ENCODE measurements at places on chromosomes 1 and 21.

DNA sequence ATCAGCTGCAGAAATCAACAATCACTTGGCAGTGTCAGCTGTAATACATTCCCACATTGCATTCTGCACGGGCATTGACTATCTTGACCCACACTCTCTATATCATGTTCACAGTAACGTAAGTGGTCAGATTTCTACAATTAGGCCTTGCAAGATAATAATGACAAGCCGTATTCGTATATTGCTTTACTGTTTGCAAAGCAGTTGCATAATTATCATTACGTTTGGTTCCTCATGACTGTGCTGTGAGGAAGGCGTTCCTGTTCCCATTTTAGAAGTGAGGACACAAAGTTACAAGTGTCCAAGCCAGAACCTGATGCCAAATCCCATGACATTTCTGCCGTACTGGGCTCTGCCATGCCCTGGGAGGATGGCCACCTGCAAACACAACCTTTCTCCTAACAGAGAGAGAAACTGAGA is 53.5 kb upstream of the TARBP1 start:
- peak; percentile 85 for DNase-seq

DNA sequence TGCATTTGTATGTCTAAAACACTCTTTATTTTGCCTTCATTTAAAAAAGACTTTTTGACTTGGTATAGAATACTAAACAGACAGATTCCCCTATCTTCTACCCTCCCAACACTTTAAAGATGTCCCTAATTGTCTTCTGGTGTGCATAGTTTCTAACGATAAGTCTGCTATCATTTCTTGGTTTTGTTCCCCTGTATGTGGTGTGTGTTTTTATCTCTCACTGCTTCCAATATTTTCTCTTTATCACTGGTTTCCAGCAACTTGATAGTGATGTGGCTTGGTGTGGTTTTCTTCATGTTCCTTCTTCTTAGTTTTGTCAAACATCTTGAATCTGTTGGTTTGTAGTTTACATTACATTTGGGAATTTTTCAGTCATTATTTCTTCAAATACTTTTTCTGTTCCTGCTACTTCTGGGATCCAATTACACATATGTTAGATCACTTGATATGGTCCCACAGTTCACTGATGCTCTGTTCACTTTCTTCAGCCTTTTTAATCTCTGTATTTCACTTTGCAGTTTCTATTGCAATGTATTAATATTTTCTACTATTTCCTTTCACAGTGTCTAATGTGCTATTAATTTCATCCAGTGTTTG is 23.2 kb downstream of the F5 start:
- no peak for DNase-seq

GRCh38 chr1:7389201-7389905 is 381.7 kb upstream of the VAMP3 start:
- DNase-seq = no peak

DNA sequence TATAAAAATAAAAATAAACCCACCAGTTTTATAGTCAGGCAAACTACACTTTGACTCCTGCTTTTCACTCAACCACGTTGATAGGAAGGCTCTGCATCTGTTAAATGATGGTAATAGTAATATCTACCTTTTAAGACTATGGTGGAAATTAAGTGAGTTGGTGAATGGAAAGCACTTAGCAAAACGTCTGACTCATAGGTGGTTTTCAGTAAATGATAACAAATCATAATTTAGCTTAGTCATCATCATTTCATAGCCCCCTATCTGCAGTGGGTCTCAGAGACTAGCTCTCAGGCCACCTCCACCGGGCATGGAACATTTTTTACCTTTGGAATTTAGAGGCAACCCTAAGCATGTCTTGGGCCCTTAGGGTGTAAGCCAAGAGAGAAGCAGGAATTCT is 160.0 kb downstream of the PDE4B start:
- no peak for DNase-seq

DNA sequence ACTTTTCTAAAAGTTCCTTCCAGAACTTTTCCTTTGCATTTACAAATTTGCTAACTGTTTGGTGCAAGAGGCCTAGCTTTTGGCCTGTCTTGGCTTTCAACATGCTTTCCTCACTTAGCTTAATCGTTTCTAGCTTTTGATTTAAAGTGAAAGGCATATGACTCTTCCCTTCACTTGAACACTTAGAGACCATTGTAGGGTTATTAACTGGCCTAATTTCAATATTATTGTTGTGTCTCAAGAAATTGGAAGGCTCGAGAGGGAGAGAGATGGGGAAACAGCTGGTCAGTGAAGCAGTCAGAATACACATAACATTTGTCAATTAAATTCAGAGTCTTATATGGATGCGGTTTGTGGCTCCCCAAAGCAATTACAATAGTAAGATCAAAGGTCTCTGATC is 63.0 kb upstream of the MPC2 start:
- no peak for DNase-seq

DNA sequence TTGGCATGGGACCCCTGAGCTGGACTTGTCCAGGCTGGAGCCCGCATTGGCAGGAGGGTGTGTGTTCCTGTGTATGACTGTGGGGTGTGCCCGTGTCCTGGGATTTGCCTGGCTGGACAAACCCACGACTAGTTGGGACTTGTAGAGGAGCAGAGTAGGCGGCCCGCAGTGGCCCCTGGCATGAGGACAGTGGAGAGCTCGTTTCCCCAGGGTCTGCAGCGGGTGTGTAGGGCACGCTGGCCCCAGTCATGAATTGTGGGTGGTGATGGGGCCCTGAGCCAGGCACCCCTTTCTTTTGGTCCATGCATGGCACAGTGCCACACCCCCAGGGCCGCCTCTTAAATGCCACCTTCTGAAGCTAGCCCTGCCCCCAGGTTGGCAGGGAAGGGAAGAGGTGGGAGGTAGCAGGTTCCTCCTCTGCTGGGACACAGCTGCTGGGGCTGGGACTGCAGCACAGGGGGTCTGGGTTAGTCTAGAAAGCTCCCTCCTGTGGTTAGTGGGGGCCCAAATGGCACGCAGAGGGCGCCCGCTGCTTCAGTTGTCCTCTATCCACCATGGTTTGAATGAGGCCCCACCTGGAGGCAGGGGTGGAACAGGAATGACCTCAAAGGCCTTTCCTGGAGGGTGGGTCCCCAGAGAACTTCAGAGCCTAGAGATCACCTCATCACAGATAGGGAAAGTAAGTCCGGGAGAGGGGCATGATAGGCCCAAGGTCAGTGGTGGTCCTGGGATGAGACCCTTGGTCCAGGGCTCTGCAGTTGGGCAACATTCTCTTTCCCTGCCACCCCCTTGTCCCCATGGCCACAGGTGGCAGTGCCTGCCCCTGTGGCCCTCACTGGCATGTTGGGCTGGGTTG is 4.1 kb downstream of the CROCC start:
- DNase-seq = no peak

DNA sequence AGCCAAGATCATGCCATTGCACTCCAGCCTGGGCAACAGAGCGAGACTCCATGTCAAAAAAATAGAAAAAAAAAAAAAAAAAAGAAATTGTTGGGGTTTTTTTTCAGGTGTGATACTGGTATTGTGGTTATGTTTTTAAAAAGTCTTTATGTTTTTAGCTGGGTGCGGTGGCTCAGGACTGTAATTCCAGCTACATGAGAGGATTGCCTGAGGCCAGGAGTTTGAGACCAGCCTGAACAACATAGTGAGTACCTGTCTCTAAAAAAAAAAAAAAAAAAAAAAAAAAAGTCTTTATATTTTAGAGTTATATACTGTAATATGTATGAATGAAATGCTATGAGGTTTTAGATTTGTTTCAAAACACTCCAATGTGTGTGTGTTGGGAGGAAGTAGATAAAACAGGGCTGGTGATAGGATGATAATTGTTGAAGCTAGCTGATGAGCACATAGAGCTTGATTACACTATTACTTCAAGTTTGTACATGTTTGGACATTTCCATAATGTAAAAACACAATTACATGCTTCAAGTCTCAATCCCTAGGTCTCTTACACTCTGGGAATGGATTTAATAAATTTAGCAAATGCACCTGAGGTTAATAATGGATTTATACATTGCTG is 30.2 kb upstream of the ATP5PO start:
- DNase-seq = no peak

- DNase-seq = no peak
These were observed 12.6 kb upstream of the PCBP3 start for GRCh38 chr21:45630876-45631275.

GRCh38 chr1:20552728-20553445 is 514 bp downstream of the FAM43B start:
- no peak for DNase-seq
